Adrenal gland (tissue), 19 donors: ENCODE measurements at places on chromosomes 6 and 20.

GRCh38 chr20:41408986-41409385, 42.4 kb upstream of the EMILIN3 start:
- DNase-seq = no peak

DNA sequence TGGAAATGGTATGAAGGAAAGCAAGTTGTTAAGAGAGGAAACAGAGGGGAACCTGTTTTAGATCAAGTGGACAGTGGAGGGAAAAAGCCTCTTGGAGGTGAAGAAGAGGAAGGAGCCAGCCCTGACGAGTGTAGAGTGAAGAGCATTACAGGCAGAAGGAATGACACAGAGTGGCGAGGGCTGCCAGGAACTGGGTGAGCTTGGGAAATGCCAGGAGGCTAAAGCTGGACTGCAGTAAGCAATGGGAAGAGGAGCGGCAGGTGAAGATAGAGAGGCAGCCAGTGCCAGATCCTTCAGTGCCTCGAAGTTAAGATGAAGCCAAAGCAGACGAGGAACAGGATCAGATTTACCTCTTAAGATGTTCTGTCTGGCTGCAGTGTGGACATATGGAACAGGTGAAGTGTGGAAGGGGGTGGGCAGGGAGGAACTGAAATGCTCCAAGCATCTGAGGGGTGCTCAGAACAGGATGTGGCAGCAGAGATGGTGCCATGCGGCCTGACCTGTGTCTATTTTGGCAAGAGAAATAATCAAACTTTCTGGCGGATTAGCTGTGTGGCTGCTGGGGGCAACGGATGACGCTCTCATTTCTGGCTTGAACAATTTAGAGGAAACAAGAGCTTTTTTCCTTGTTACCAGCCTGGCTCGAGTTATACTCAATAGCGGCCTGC, 748.4 kb downstream of the PTPRT start:
- DNase-seq = no peak

GRCh38 chr20:51491393-51491792, 51.1 kb downstream of the NFATC2 start:
- DNase-seq = no peak

GRCh38 chr6:2384528-2384927, 139.1 kb upstream of the GMDS start:
- DNase-seq = no peak

DNA sequence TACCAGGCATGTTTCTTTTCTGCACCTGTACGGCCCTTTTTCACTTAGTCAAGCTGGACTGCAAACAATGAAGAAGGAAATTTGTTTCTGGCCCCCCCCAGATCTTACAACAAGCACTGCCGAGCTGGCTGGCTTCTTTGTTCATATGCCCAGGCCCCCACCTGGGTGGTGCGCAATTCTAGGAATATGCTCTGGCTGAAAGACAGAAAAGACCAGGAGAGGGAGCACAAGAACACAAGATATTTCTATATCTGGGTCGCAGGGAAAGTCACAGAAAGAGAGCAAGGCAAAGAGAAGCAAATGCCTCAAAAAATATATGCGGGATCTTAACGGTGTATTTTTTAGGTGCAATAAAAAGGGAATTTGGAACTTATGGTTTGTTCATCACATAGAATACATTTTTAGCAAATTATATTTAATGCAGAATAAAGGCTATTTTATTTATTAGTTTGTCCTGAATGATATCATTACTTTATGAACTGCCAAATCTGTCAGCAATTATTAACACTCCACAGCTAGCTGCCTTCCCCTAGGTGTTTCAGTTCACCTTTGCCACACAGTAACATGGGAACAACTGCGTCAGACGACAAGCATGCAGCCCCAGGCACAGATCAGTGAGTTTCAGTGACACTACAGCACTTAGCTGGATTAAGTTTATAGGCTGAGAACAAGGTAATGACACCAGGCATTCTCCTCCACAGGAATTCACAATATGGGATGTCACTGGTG, 76.5 kb downstream of the GJA10 start:
- DNase-seq = peak; percentile 47

- DNase-seq = no peak
Measured at GRCh38 chr6:41639809-41640371, 1.6 kb downstream of the MDFI start.

DNA sequence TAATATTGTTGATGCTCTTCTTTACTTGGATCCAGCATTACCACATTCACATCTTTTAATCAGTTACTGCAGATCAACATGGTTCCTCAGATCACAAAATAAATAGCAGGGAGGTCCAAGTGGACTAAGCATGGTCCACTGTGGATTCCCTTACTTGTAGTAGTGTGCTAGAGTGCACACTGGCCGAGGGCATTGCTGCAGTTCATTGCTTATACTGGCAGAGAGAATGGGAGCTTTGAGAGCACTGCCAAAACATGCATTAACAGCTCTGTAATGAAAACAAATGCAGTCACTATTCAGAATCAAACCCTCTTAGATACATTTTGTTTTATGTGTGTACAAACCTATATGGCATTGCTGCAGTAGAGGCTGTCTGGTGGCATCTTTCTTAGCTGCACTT, 471.5 kb downstream of the CD109 start:
- DNase-seq = no peak

- DNase-seq = no peak
Measured at GRCh38 chr6:104349191-104349590, 510.5 kb downstream of the HACE1 start.

DNA sequence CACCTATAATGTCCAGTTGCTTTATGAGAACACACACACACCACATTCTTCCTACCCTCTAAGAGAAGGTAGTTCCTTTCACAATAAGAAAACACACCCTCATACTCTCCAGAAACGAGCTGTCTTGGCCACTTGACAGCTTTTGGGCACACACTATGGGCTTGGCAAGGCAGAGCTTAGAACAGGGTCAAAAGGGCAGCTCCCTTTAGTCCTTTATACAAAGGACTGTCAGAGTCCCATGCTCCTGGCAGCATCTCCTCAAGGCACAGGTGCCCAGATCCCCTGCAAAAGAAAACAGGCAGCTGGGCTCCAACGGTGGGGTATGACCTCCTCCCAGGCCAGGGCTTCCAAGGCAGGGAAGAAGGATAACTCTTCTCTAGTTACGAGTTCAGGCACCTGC, 4.9 kb upstream of the LYRM2 start:
- DNase-seq = no peak

- DNase-seq = no peak
Measured at GRCh38 chr6:80173411-80173810, 66.9 kb downstream of the BCKDHB start.
